ENCODE measurements at places on chromosomes 11 and 22. TPM values are rescaled to one million over a fixed set of nuclear protein-coding genes. Genes with fewer than 3 reads are reported as not detected.

KRTAP5-10 gene
- total RNA-seq: not detected

CD248 gene
- total RNA-seq: 13.0 TPM

GAS2 gene
- 4.3 TPM for total RNA-seq

PANX2 gene
- 3.1 TPM for total RNA-seq

SMDT1 gene
- total RNA-seq: 171 TPM

SLN gene
- total RNA-seq: not detected

PARVA gene
- total RNA-seq: 102 TPM

ARHGAP42 gene
- total RNA-seq: 4.7 TPM

RTL10 gene
- total RNA-seq: 9.1 TPM

INTS4 gene
- 30.5 TPM for total RNA-seq

CRYBB3 gene
- 0.30 TPM for total RNA-seq

OR8G5 gene
- total RNA-seq: not detected

DUSP8 gene
- 0.65 TPM for total RNA-seq

SLC22A8 gene
- 0.18 TPM for total RNA-seq

POU2AF3 gene
- total RNA-seq: 2.1 TPM

PGAP2 gene
- 9.9 TPM for total RNA-seq

TRIM44 gene
- 13.0 TPM for total RNA-seq

MS4A8 gene
- total RNA-seq: 0.96 TPM

MMP13 gene
- total RNA-seq: not detected

OSM gene
- not detected for total RNA-seq

HTR3A gene
- total RNA-seq: not detected

TAGLN gene
- total RNA-seq: 1,598 TPM

CNTN5 gene
- total RNA-seq: 1.1 TPM

SCGB1D2 gene
- not detected for total RNA-seq

APLNR gene
- total RNA-seq: 11.3 TPM

MYO7A gene
- total RNA-seq: 12.7 TPM

PHF21B gene
- total RNA-seq: 10.7 TPM

IL18 gene
- total RNA-seq: 4.9 TPM

CSNK2A3 gene
- 0.71 TPM for total RNA-seq

APOL6 gene
- 16.2 TPM for total RNA-seq

All from ovary (tissue), 10 donors.